Naive thymus-derived CD8-positive, alpha-beta T cell (primary cell): ENCODE measurements at places on chromosomes 4 and X. TPM values are rescaled to one million over a fixed set of nuclear protein-coding genes. Genes with fewer than 3 reads are reported as not detected.

- no peak for DNase-seq
- no peaks in the 10 kb centered on the region for H3K27me3 ChIP-seq
- no peaks in the 10 kb centered on the region for H3K4me1 ChIP-seq
- H3K27ac ChIP-seq, result no peak overlapping the region
- H3K36me3 ChIP-seq, result no peaks in the 10 kb centered on the region
Observed at GRCh38 chr4:113145147-113145518, 95.7 kb downstream of the ANK2 start.

- no peaks in the 10 kb centered on the region for H3K4me1 ChIP-seq
- H3K4me3 ChIP-seq, result no peak overlapping the region
- no peaks in the 10 kb centered on the region for H3K36me3 ChIP-seq
- peaks cover 12% of the 10 kb centered on the region for H3K27me3 ChIP-seq
Observed at GRCh38 chr4:76620723-76621468, 185.9 kb downstream of the SHROOM3 start.

GRCh38 chr4:84939113-84939512 is 27.4 kb downstream of the WDFY3 start:
- no peaks in the 10 kb centered on the region for H3K27me3 ChIP-seq
- H3K27ac ChIP-seq, result no peak overlapping the region
- H3K4me1 ChIP-seq, result no peaks in the 10 kb centered on the region
- DNase-seq, result no peak
- H3K36me3 ChIP-seq, result no peaks in the 10 kb centered on the region
- no peak overlapping the region for H3K4me3 ChIP-seq

DNA sequence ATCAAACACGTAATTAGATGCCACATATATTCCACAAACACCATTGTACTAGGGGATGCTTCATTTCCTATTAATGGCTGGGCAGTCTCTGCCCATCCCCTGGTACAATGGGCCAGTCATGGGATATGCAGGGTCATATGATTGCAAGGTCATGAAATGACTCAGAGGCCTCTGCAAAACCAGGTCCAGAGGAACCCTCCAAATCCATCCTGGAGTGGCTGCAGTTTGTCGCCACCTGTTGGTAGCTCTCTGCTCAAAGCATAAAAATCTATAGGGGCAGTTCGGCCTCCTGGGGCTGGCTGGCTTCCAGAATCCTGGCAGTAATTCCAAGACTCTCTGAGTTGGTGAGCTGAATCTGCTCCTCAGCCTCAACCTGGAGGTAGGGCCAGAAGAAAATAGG is 22.9 kb upstream of the PUDP start:
- no peaks in the 10 kb centered on the region for H3K36me3 ChIP-seq
- H3K4me3 ChIP-seq, result no peak overlapping the region
- H3K4me1 ChIP-seq, result no peaks in the 10 kb centered on the region
- H3K27ac ChIP-seq, result no peak overlapping the region
- no peaks in the 10 kb centered on the region for H3K27me3 ChIP-seq

- no peak overlapping the region for H3K27ac ChIP-seq
- no peaks in the 10 kb centered on the region for H3K4me1 ChIP-seq
- peaks cover 7% of the 10 kb centered on the region for H3K36me3 ChIP-seq
- H3K4me3 ChIP-seq, result no peak overlapping the region
Observed at GRCh38 chr4:188452097-188452496, 312.9 kb downstream of the TRIML1 start.

GRCh38 chr4:166073783-166074182 is 200.7 kb downstream of the TLL1 start:
- no peak for DNase-seq
- H3K36me3 ChIP-seq, result no peaks in the 10 kb centered on the region
- no peaks in the 10 kb centered on the region for H3K27me3 ChIP-seq
- H3K4me1 ChIP-seq, result no peaks in the 10 kb centered on the region
- H3K4me3 ChIP-seq, result no peak overlapping the region

GRCh38 chr4:8709729-8710360 is 117.3 kb downstream of the CPZ start:
- H3K27me3 ChIP-seq, result no peaks in the 10 kb centered on the region
- no peak for DNase-seq
- H3K36me3 ChIP-seq, result no peaks in the 10 kb centered on the region
- H3K27ac ChIP-seq, result no peak overlapping the region
- no peak overlapping the region for H3K4me3 ChIP-seq

GRCh38 chr4:57580710-57581599 is 470.8 kb upstream of the IGFBP7 start:
- no peak overlapping the region for H3K27ac ChIP-seq
- H3K27me3 ChIP-seq, result no peaks in the 10 kb centered on the region
- H3K4me1 ChIP-seq, result no peaks in the 10 kb centered on the region
- H3K36me3 ChIP-seq, result no peaks in the 10 kb centered on the region
- H3K4me3 ChIP-seq, result no peak overlapping the region
- DNase-seq, result no peak

Gene PGRMC1
- 13.6 TPM for total RNA-seq

- H3K36me3 ChIP-seq, result no peaks in the 10 kb centered on the region
- no peak overlapping the region for H3K27ac ChIP-seq
- no peaks in the 10 kb centered on the region for H3K27me3 ChIP-seq
- DNase-seq, result no peak
Observed at GRCh38 chrX:19866626-19867410, 20.6 kb downstream of the SH3KBP1 start.

Gene PCSK1N
- total RNA-seq, result 3.6 TPM

- no peaks in the 10 kb centered on the region for H3K27me3 ChIP-seq
- no peak overlapping the region for H3K4me3 ChIP-seq
- peak overlapping the region; percentile 37 for H3K27ac ChIP-seq
Observed at GRCh38 chr4:108361886-108362285, 193.2 kb upstream of the LEF1 start.

DNA sequence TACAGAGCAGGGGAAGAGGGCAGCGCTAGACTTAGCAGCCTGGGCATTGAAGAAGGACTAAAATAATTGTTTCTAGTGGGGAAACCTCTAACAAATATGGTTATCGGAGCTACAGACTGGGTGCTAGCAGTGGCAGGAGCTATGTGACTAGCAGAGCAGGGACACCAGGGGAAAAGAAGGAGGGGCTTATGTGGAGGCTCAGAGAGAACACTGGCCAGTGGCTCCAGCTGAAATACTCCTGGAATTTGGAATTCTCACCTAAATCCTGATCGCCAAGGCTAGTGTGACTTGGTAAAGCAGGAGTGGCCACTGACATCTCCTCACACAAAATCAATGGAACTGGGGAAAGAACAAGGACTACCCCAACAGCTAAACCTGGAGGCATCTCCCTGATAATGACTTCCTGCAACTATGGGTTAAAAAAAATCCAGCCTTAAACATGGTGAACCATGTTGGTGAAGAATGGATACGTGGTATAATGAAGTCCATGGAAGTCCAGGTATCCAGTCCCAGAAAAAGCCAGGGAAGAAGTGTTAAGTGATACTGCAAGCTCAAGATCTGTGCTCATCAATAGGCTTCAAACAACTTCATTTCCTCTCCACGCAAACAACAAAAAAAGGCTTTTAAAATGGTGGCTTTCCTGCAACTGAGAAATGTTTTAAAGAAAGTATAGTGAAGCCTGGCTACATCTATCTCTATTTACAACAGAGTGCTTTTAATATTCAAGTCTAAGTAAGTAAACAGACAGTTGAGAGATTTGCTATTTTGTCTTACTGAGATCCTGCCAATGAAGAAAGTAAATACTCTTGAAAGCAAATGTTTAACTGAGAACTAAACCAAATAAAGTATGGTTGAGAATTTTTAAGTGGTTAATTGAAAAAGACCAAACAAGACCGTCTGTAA is 1.8 kb downstream of the TAPT1 start:
- no peak for DNase-seq
- peak overlapping the region; percentile 89 for H3K27ac ChIP-seq
- peaks cover 3% of the 10 kb centered on the region for H3K36me3 ChIP-seq
- no peaks in the 10 kb centered on the region for H3K27me3 ChIP-seq

- H3K4me3 ChIP-seq, result no peak overlapping the region
- H3K27ac ChIP-seq, result no peak overlapping the region
- no peak for DNase-seq
- H3K36me3 ChIP-seq, result peaks cover 23% of the 10 kb centered on the region
- peaks cover 33% of the 10 kb centered on the region for H3K27me3 ChIP-seq
Observed at GRCh38 chr4:183797445-183798300, 107.4 kb upstream of the STOX2 start.

Gene CCKAR
- total RNA-seq, result not detected

Gene TMEM255A
- not detected for total RNA-seq

Gene NR0B1
- total RNA-seq, result not detected

- no peaks in the 10 kb centered on the region for H3K4me1 ChIP-seq
- peaks cover 5% of the 10 kb centered on the region for H3K36me3 ChIP-seq
- H3K27ac ChIP-seq, result no peak overlapping the region
- no peak overlapping the region for H3K4me3 ChIP-seq
- no peak for DNase-seq
Observed at GRCh38 chrX:4663085-4663484, 949.6 kb upstream of the PRKX start.

- no peak for DNase-seq
- no peaks in the 10 kb centered on the region for H3K36me3 ChIP-seq
- peaks cover 7% of the 10 kb centered on the region for H3K27me3 ChIP-seq
- H3K4me1 ChIP-seq, result no peaks in the 10 kb centered on the region
- no peak overlapping the region for H3K4me3 ChIP-seq
Observed at GRCh38 chr4:41427306-41427882, 110.6 kb upstream of the LIMCH1 start.

DNA sequence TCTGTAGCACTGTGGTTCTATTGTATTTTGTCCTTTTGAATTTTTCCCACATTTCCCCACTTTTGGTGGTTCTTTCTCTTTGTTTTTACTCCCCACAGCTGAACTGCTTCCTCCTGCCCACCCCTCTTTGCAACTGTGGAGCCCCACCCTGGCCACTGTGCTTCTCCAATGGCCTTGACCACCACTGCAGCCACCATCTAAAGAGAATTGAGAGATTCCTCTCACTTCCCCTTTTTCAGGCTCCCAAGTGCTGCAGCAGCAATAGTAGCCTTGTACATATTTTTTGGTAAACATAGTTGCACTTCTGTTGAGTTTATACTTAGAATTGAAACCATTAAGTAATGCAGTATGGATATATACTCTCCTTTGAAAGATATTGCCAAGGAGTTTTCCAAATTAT is 51.3 kb upstream of the FRMPD3 start:
- H3K27ac ChIP-seq, result no peak overlapping the region
- H3K27me3 ChIP-seq, result peaks cover 3% of the 10 kb centered on the region
- no peaks in the 10 kb centered on the region for H3K4me1 ChIP-seq
- no peak overlapping the region for H3K4me3 ChIP-seq

Gene AMTN
- not detected for total RNA-seq

Gene NEUROG2
- total RNA-seq, result not detected

- no peak for DNase-seq
- peaks cover 5% of the 10 kb centered on the region for H3K36me3 ChIP-seq
- no peak overlapping the region for H3K27ac ChIP-seq
- peaks cover 10% of the 10 kb centered on the region for H3K27me3 ChIP-seq
- no peaks in the 10 kb centered on the region for H3K4me1 ChIP-seq
Observed at GRCh38 chr4:155338196-155338595, 38.6 kb downstream of the MAP9 start.

DNA sequence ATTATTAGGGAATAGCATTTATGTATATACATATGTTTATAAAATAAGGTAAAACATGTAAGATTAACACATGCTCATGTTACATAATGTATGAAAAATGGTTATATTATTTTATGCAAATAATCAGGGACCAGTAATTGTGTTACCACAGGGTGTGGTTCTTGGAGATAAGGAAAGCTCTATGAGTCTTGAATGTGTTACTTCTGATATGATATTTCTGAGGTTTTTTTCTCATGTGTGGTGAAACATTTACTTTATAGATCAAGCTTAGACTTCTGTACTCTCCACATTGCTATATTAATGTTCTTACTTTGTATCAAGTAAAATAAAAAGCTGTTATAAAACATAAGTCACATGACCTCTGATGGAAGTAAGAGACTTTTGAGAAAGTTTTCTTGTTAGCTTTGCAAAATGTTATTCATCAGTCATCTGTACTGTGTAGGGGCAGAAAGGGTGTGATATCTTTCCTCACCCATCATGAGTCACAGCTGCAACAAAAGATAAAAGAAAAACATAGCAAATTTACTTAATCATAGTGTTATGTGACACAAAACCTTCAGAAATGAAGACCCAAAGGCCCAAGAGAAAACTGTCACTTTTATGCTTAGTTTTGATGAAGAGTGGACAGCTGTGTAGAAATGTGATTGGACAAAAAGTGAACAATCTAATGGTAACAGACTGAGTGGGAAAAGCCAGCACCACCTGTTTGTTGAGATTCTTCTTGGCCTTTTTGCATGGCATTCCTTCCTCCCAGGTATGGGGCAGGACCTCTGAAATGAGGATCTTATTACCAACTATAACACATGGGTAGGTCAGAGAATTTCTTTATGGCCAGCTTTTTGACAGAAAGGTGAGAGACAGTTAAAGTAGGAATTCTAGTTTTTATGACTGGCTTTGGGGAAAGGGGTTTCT is 632.3 kb downstream of the PDHA2 start:
- no peaks in the 10 kb centered on the region for H3K27me3 ChIP-seq
- DNase-seq, result no peak
- H3K4me1 ChIP-seq, result no peaks in the 10 kb centered on the region
- H3K36me3 ChIP-seq, result peaks cover 4% of the 10 kb centered on the region
- no peak overlapping the region for H3K4me3 ChIP-seq

- H3K27ac ChIP-seq, result no peak overlapping the region
- no peak overlapping the region for H3K4me3 ChIP-seq
- no peak for DNase-seq
- H3K27me3 ChIP-seq, result no peaks in the 10 kb centered on the region
- no peaks in the 10 kb centered on the region for H3K36me3 ChIP-seq
- H3K4me1 ChIP-seq, result no peaks in the 10 kb centered on the region
Observed at GRCh38 chr4:19074036-19074435, 1052.5 kb upstream of the LCORL start.

DNA sequence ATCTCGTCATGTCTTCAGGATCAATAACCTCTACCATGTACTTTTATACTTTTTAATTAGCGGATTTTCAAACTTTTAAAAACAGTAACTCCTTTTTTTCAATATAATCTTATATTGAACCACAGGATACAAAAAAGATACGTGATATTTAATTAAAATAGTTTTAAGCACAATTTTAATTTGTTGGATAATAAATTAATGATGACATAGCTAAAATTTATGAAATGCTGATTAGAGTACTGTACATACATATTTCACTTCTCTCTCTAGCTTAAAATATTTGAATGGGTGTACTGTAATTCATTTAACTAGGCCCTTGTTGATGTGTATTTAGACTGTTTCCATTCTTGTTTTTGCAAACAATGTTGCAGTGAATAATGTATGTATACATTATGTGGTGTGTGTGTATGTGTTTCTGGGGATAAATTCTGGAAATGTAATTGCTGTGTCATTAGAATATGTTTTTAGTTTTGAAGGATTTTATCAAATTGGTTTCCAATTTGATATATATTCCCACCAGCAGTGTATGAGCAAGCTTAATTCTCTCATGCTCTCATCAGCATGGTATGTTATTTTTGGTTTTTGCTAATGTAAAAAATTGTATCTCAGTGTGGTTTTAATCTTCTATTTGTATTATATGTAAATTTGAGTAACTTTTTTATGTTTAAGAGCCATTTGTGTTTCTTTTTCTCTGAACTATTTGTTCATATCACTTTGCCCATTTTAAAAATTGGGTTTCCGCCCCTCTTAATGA is 66.4 kb downstream of the CDKL5 start:
- DNase-seq, result no peak
- H3K27ac ChIP-seq, result no peak overlapping the region
- no peaks in the 10 kb centered on the region for H3K36me3 ChIP-seq
- H3K4me1 ChIP-seq, result peaks cover 3% of the 10 kb centered on the region
- H3K27me3 ChIP-seq, result no peaks in the 10 kb centered on the region
